ENCODE measurements at places on chromosomes 4 and X.

DNA sequence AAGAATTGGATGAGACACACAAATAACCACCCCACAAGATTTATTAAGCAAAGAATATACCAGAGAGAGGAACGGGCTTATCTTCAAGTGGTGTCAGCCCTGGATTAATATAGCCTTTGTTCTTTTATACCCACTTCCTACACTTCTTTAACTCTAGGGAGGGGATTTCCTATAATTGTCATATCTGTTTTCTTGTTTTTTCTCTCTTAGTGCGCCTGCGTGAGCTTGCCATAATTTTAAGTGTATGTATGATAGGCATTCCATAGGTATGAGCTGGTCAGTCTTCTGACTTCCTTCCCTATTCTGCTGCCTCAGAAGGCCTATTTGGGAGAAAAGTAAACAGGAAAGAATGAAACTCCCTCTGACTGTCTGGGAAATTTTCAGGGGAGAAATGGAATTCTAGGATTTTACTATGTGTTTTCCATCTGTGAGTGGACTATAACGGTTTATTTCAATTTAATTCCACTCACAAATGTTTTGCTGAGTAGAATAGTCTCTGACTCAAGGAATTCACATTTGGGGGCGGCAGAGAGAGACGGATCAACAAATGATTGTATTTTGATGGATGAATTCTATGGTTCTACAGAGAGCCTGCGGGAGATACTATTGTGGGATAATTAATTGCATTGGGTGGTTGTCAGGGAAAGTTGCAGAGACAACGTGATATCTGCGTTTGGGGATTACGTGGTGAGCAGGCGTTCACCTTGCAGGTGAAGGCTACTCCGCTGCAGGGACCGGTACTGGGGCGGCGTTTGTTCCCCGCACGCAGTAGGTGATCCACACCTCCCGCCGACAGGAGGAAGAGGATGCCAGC, 626 bp upstream of the CEP135 start:
- DNase-seq: peak; percentile 18

DNA sequence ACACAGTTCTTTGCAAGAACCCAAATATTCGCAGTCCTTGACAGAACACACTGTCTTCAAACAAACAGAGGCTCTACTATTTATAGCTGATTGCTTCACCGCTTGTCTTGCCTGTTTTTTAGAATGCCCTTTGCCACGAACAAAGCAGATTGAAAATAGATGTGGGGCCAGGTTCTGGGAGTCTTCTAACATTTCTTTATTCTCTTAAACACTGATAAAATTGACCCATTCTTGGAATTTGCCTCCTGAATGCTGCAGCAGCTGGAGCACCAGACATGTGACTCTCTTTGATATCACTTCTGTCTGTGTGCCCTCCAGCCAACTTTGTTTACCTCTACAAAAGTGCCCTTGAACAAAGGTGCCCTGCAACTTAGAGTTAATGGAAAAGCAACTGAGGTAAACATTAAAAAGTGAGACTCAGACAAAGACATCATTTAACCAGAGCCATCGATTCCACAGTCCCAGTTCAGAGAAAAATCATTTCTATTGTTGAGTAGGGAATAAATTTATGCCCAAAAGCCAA, 64.2 kb upstream of the SPP1 start:
- DNase-seq: no peak

DNA sequence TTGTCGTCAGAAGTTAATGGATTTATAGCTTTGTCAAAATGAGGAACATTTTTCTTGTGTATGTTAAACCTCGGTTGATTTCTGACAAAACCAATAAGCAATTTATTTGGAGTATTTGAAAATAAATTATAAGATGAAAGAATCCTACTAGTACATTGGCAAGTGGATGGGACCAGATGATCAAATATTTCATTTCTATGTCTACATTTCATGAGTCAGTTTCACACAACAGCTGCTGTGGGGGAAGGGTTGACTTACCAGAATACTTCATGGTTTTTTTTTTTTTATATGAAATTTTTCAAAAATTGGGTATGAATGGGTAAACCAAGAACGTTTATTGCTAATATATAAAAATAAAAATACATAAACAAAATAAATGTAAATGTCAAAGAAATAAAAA, 39.4 kb downstream of the RAPGEF2 start:
- no peak for DNase-seq

- no peak for DNase-seq
These were observed at the start of gene CHRDL1 for GRCh38 chrX:110795645-110796406. CHRDL1 (minus strand) TSS chrX:110795817; CDS start chrX:110792181, 3,636 bp downstream.

DNA sequence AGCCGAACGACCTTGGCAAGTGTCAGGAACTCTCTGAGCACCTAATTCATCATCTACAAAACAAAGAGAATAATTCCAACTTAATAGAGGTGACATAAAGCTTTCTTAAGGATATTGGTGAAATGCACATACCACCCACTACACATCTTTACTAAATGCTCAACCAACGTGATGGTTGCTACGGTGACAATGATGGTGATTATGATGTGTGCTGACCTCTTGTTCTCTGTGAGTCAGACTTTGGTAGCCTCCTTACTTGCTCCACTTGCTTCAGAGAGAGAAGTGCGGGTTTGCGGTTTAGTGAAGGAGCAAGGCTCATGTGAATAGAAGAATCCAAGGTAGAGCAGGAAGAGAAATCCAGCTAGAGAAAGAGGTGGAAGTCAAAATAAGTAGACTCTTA, 52.8 kb upstream of the CLNK start:
- DNase-seq: no peak

- DNase-seq: no peak
These were observed 40.2 kb downstream of the HMX1 start for GRCh38 chr4:8831221-8832112.

DNA sequence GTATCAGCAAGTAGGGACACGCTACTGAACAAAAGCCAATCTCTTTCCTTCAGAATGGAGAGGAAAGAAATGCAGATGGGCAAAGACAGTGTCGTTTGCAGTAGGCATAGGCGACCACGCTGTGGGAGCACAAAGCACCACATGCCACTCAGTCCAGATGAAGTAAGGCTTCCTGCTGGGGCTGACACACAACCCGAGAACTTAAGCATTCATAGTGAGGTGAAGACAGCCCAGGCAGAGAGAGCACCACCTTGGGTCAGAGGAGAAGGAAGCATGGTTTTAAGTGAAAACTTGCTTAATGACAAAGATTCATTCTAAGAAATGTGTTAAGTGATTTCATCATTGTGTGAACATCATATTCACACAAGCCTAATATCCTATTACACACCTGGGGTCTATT, 238.8 kb downstream of the MGST2 start:
- DNase-seq: no peak

DNA sequence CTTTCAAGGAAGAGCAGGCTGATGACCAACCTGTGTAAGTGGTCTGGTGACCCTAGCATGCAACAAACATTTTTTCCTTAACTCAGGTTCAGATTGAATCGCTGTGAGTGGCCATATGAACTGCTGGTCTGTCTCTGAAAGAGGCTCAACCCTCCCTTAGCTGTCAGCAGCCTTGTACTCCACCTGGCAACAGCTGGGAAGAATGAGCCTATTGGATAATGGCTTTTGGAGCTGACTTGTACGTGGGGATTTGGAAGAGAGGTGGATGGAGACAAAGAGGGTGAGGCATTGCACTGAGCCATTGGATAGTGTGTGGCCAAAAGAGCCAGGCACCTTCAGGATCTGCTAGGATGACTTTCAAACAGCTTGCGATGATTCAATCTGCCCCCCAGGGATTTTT, 35.7 kb upstream of the BMP15 start:
- no peak for DNase-seq

GRCh38 chr4:112031712-112032328, 113.4 kb upstream of the FAM241A start:
- no peak for DNase-seq

GRCh38 chr4:169098532-169098931, 88.5 kb upstream of the CBR4 start:
- DNase-seq: no peak

DNA sequence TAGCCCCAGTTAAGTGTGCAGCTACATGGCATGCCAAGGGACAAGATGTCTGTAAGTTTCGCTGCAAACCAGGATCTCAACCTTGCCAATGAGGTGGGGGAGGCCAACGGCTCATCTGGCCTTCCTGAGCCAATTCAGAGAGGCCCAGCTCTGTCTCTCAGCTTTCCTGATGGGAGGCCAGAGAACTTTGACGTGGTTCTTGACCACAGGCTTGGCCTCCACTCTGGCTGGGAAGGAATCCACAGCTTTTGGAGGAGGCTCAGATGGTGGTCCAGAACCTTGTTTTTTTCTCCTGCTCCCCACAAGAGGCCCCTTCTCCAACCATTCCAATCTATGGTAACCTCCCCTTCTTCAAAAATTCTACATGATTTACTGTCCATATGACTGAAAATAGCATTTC, 9.8 kb downstream of the CAPN6 start:
- DNase-seq: no peak

DNA sequence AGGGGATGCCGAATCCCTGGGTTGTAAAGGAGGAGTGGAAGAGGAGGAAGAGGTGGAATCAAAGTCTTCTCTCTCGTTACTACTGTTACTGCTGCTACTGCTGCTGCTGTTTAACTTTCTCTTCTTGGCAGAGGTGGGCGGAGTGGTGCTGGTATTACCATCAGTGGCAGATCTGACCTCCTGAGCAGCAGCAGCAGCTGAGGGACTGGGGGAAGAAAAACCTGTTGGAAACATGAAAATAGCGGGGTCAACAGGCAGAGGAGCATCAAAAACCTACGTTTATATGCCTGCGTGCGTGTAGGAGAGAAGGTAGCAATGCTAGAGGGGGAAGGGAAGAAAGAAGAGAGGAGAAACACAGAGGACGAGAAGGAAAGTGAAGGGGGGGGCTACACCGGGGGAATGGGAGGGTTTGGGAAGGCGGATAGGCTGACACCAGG, 339 bp downstream of the CUL4B start:
- DNase-seq: peak; percentile 8

DNA sequence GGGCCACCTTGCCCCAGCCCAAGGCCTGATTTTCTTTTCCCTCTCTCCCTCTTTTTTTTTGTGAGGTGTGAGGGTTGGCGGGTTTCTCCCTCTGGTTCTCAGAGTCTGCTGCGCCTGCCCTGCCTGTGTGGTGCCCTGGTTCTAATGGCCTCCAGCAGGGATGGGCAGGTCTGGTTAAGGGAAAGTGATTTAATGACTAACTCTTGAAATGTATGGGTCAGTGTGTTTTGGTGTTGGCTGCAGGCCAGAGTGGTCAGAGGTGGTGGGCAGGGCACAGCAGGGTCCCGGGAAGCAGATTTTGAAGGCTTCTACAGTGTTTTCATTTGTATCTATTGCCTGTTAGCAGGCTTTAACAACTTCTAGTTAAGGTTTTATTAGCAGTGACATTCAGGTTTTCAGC, 39.0 kb downstream of the JADE1 start:
- no peak for DNase-seq

DNA sequence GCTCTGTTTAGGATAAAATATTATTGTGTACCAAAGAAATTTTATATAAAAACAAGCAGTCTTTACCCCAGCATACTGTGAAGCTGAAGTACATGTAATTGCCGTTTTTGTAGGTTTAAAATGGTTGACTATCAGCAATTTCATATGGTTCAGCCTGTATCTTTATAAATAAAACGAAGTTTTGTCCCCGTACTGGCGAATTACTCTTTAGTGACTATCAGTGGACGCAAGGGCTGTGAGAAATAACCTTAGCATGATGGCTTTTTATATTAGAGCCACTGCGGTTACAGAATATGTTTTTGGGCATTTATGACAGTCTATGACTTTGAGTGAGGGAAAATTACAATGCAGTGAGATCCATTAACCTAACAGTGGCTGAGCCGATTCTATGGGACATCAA, 1.2 kb downstream of the GPM6B start:
- DNase-seq: no peak

- DNase-seq: no peak
These were observed 379.4 kb downstream of the FBXW7 start for GRCh38 chr4:152156442-152156841.

DNA sequence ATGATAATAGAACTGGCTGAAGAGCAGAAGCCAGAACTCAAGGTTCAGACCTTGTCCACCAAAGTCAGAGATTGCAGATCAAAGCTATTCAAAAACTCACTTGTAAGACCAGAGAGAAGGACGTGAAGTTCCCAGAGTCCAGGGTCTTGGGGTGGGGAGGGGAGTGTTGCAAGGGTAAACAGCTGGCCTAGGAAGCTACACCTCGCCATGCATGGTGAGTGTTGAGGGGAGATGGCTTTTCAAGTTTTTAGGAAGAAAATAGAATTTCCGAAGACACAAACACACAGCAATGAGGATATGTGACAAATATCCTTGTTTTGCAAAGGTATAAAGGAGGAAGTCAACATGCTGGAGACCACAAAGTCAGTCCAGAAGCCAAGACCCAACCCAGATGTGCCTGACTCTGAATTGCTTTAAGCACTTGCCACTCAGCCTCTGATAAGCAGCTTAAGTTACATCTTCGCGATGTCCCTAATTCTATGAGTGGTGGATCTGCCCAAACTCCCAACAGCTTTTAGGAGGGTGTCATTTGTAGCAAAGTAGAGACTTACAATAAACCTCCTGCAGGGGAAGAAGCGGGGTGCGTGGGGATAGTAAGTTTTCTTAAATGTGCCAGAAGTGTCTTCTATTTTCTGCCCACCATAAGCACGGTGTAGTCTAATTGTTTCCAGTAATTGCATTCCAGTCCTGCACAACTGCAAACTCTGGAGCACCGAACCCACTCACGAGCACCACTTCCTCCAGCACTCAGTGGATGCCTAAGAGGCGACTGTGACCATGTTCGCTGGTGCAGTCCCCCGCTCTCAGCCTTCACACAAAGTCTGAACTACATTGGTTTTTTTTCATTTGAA, 26.5 kb downstream of the HAND2 start:
- no peak for DNase-seq

DNA sequence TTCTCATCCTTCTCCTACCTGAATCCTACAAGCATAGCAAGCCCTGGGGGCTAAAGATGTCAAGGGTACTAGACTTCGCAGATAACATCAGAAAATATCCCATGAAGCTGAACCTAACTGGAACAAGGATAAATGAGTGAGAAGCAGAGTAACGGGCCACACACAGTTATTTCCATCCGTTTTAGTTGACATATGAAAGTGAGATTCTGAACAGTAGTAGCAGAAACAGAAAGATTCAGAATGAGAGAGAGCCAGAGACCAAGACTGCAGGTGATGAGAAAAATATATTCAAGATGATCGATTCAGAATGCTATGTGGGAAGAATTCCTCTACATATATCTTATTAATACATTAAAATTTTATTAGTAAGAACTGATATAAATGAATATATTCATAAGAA, 165.1 kb downstream of the TSPAN5 start:
- no peak for DNase-seq

DNA sequence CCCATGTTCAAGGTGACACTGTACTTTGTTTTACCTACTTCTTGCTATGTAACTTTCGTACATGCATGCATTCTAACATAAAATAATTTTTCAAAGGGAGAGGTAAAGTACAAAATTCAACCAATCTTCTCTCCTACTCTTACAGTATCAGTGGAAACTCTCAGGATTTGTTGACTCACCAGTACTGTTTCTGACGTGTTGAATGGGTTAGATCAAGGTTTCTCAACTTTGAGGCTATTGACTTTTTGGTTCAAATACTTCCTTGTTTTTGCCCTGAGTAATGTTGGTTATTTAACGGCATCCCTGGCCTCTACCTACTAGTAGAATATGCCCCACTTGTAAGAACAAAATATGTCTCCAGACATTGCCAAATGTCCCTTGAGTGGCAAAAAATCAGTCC, 94.6 kb upstream of the SMAD1 start:
- DNase-seq: no peak
